ENCODE measurements at places on chromosomes 1 and 21.

DNA sequence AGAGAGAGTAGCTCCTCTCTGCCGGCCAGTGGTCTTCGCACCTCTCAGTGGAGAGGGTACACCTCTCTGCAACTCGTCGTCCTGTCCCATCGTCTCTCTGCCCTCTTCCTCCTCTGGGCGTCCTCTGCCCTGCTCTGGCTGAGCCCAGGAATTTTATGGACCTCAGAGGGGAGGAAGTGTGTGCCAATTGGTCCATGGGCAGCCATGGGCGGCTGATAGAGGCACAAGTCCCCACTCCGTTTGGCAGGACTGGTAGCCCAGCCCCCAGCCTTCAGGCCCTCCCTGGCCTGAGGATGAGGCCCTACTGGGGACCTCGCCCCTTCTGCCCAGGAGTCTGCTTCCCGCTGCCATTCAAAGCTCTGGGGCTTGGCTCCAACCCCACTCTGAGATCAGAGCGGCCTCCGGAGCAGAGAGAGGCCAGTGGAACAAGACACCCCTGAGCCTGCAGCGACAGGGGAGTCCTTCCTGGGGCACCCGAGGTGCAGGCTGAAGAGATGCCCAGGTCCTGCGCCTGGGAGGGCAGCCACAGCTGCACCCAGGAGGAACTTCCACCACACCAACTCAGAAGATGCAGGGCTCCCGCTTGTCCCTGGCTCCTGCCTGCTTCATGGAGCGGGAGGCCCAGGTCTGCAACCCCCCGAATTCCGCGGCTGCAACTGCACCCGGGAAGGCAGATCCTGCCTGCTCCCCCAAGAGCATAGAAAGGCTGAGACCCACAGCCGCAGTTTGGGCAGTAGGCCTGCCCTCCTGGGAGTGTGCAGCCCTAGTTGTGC, 659.9 kb downstream of the KCNT2 start:
- no peak for DNase-seq

DNA sequence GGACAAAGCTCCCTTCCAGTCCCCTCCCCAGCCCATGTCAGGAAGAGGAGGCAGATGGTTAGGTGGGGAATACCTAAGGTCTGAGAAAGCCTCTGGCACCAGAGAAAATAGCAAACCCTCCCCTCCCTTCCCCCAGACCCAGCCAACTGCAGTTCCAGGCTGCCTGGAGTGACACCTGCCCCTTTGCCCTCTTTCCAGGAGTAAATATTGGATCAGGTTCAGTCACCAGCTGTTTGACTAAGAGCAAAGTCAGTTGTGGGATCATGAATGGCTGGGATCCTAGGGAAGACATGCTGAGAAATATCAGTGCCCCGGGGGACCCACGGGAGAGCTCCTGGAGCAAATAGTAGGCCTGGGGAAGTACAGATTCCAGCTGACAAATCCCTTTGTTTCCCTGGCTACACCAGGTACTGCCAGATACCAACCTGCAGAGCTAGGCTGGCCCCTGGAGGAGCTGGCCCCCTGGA, 12.2 kb upstream of the CDK18 start:
- DNase-seq, result no peak

DNA sequence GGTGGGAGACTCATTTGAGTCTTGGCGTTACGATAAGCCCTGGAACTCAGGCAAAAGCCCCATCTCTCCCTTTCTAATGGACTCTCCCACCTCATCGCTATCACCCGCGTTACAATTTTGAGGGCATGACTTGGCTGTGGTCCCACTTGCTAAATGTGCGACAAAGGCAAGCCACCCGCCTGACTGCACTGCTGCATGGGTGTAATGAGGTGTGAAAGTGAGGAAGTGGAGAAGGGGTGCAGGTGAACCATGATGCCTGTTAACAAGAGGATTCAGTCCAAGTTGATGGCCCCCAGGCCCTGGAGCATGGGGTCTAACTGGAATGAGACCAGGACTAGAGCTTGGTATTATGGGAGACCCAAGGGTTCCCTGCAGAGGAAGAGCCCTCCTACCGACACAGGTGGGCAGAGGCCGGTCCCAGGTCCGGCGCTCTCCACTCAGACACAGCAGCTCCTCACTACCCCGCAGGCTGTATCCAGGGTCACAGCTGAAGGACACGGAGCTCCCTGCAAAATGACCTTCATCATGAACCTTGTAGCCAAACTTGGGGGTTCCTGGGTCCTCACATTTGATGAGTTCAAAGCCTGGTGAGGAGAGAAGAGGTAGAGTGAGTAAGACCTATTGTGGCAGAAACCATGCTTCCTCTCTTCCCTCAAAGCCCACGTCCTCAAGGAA, 165.4 kb upstream of the HMGB4 start:
- DNase-seq, result no peak

GRCh38 chr1:87888446-87888845, 559.8 kb downstream of the LMO4 start:
- DNase-seq, result no peak

DNA sequence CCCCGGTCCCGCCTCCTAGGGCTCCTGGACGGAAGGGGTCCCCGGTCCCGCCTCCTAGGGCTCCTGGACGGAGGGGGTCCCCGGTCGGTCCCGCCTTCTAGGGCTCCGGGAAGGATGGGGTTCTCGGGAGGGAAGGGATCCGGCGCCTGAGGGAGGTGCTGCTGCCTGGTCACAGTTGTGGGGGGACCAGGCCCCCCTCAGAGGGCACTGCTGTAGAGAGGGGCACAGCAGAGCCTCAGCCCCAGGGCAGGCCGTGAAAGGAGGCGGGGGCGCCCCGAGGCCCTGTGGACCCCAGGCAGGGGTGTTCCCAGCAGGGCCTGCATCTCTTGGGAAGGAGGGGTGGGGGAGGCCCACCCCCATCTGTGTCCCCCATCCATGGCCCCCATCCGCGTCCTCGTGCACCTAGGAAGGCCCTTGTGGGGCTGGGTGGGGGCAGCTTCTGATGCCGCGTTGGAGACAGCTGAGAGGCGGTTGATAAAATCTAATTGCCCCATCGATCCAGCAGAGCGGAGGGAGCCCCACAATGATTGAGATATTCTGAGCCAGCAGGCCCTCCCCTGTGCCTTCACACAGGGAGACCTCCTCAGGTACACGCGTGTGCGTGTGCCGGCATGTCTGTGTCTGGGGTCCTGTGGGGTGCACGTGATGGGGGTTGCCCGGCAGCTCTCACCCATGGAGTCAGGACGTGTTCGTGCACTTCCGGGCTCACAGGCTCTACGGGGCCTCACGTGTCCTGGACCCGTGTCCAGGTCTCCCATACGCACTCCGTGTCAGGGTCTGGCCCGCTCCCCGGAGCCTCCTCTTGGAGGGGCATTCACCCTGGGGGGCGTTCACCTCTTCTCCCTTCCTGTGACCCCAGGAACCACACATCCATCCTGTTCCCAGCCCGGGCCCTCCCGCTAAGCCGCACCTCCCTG, 12.9 kb downstream of the SAMD11 start:
- no peak for DNase-seq

GRCh38 chr1:39933956-39934941, 20.7 kb upstream of the MFSD2A start:
- DNase-seq, result no peak

DNA sequence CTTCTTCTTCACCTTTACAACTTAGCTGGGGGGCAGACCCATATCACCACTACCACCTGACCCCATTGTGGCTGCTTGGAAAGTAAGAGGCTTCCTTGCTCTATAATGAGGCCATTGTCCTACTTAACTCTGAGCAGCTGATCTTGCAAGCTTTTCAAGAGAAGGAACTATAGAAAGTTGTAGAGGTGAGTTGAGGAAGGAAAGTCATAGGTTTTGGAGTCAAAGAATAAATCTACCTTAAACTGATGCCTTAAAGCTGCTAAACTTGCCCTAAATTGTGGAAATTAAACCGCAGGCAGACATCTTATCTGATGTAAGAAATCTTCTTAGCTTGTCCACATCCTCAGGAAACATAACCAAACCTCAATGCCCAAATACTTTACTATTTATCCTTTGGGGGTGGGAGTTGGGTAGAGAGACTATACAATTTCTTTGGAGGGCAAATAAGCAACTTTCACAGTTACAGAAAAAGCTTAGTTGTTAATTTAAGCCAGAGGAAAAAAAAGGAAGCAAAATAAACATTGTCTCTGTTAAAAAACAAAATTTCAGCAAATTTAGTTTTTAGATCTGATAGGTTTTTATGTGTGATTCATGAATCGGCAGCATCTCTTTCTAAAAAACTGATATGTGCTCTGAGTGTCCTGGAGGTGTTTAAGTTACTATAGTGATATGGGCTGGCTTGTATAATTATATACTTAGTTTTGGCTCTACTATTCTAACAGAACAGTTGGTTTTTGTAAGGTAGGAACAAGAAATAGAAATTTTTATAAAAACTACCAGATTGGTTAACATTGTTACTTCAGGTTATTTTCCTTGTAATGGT, 4.7 kb downstream of the IL23R start:
- no peak for DNase-seq

GRCh38 chr1:178291166-178291565, 197.3 kb downstream of the RASAL2 start:
- DNase-seq, result no peak

DNA sequence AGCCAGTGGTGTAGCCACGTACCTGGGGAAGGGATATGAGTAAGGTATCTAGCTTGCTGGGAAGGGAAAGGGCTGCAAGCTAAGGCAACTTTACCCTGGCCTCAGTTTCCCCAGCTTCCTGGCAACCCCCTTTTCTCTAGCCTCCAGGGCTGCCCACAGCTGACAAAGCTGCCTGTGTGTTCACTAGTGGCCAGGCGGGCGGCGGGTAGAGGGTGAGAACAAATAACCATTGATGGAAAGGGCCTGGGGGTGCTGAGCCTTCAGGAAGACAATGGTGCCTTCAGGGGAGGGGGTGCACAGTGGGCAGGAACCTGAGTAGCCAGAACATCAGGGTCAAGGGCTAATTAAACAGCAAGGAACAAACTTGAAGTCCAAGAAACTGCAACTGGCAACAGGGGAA, 6.1 kb downstream of the CERS2 start:
- no peak for DNase-seq
